Neural crest cell (in vitro differentiated cells): ENCODE measurements at places on chromosomes 5 and 9.

- no peak for DNase-seq
Measured at GRCh38 chr5:119400245-119400644, 44.4 kb downstream of the TNFAIP8 start.

DNA sequence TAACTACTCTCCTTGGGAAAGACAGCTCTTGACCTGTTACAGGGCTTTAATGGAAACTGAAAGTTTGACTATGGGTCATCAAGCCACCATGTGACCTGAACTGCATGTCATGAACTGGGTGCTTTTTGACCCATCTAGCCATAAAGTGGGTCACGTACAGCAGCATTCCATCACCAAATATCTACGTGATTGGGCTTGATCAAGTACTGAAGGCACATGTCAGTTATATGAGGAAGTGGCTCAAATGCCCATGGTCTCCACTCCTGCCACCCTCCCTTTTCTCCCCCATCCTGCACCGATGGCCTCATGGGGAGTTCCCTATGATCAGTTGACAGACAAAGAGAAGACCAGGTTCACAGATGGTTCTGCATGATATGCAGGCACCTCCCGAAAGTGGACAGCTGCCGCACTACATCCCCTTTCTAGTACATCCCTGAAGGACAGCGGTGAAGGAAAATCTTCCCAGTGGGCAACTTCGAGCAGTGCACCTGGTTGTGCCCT is 7.3 kb upstream of the FCN1 start:
- DNase-seq, result no peak

DNA sequence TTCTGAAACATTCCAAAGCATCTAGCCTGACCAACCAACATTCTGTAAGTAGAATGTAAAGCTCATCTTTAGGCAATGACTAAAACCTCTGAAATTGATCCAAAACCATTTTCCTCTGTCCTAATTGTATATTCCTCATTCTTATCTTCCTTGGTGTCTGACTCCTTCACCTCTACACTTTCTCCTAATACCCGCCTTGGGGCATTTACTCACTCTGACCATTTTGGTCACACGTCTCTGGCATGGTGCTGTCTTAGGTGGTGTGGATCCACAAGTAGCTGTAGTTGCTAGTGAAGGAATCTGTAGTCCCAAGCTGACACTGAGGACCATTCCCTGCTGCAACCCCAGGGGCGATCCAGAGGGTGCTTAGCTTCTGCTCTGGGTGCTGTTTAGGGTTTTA is 40.8 kb upstream of the LMNB1 start:
- no peak for DNase-seq

DNA sequence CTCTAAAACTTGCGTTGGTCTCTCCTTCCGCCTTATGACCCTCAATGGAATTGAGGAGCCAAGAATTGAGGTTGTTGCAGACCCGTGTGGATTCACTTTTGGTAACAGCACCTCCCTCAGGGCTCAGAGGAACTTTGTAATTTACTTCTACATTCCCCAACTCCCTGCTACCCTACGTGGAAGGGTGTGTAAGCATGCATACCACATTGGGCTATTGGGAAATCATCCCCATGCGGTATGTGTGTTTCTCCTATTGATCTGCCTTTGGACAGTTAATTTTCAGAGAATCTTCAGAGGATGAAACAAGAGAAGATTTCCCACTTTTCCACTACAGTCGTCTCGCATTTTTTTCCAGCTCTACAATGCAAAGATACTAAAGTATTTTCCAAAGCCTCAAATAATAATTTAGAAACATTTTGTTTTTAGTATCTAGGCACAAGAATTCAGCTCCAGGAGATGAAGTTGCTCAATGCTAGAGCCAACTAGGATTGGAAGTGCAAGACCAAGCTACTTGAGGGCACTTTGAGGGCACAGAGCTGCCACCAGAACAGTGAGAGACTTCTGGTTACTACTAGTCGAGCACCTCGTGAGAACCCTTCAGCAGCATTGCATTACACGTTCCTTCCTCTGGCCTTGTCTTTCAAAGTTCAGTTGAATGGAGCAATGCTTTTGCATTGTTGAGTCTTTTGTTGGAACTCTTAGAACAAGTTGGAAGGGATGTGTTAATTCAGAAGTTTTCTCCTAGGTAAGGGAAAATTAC is 3.4 kb downstream of the C1QTNF3 start:
- no peak for DNase-seq

GRCh38 chr9:21684231-21684630 is 118.2 kb upstream of the MTAP start:
- no peak for DNase-seq

DNA sequence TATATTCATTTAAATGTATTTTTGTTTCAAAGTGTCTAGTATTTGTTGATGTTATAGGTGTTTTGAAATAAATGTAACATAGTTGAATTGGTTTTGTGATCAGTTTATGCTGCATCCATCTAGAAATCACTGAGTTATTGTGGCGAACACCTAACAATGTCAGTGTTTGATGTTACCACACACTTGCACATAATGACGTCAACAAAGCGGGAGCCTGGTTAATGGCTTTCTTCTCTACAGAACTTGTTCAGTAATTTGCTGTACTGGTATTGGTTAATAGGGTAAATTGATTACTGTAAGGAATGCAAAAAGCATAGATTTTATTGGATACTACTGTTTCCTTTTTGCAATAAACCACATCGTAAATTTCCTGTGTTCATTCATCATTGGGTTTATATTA is 133.0 kb downstream of the ATG10 start:
- no peak for DNase-seq

GRCh38 chr5:133868946-133869518 is 99.4 kb downstream of the C5orf15 start:
- peak; percentile 75 for DNase-seq

DNA sequence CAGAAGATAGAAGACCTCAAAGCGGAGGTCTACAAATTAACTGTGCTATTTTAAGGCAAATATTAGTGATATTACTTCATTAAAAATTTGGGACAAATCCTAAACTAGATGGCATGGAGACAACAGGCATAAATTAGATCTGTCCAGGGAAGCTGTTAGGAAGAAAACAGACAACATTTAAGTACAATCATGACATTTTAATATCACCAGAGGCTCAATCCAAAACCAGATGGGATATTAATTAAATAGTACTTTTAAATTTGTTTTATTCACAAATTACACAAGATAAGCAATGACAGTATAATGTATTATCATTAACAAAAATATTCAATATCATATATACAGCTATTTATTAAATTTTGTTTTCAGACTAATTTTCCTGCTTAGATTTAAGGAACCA is 161.1 kb downstream of the AP3B1 start:
- DNase-seq, result no peak

DNA sequence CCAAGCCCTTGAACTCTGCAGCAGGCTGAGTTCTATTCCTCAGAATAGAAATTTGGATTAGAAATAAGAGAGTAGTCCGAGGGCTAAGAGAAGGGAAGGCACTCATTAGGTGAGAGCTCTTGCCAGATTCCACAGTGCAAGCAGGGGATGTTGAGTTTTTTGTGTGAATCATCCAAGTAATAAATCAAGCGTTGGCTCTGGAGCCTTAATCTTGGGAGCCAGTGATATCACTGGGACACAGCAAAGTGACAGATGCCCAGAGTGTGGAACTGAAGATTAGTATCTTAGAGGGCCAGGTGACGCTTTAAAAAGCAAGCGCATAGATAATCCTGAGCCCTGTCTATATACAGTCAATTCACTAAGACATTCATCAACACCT is 60.3 kb downstream of the FOXD1 start:
- DNase-seq, result no peak

DNA sequence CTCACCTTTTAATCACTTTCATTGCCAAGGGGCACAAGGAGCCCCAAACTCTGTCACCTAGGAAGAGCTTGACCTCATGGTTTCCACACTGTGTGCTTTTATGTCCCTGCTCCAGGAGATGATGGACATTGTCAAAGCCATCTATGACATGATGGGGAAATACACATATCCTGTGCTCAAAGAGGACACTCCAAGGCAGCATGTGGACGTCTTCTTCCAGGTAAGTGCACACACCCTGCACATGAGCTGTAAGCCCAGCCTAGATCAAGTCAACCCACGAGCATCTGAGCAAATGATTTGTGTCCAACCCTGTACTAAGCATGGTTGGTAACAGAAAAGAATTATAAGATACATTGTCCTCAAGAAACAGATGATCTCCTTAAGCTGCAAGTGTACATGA is 50.8 kb upstream of the GABRP start:
- no peak for DNase-seq

- peak; percentile 48 for DNase-seq
Measured at GRCh38 chr9:125747053-125747764, at the start of gene PBX3. Gene PBX3, plus strand, starts transcription at chr9:125747373.

DNA sequence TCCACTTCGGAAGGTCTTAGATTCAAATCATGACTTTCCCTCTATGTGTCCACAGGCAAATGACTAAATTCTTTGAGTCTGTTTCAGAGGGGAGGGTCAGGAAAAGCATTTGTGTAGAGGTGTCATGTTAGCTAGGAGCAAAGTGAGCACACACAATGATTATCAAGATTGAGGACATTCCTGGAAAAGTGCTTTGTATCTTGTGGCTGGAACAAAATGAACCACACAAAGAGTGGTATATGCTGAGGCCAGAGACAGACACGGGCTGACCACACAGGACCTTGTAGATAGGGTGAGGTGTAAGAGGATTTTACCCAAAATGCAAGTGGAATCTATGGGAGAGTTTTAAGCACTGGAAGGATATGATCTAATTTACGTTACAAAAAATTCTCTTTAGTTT is 245.3 kb upstream of the NMUR2 start:
- DNase-seq, result no peak

- DNase-seq, result peak; percentile 37
Measured at GRCh38 chr5:76403766-76404222, 709 bp downstream of the IQGAP2 start.

- DNase-seq, result no peak
Measured at GRCh38 chr5:9302218-9302617, 243.7 kb downstream of the SEMA5A start.

DNA sequence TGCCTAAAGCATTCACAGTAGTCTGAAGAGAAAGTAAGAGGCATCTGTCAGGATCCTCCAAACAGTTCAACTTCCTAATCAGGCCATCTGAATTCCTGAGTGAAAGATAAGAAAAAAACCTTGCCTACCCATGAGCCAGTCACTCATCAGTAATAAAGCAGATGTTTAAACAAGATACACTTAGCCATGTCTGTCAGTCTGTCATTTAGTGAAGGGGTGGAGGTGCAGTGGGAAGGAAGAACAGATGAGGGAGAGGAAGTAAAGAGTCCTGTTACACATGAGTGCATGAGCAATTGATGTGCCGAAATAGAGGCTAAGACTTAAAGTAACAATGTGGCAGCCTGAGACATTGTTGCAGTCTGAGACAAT is 29.9 kb upstream of the DMRTA1 start:
- DNase-seq, result no peak

DNA sequence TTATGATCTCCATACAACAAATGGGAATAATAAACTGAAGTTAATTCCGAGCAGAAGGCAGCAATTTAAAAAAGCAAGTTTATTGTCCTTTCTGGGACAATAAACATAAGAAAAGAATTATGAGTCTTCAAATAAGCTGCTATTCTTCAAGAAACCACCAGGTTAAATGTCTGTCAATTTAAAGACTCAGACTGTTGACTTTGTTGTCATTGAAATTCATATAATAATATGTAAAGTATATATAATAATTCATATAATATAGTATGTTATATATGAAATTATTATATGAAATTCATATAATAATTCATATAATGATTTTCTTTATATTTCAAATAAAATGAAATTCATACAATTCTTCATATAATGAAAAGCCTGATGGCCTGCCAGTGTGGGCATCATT is 497.5 kb upstream of the RGMB start:
- no peak for DNase-seq

DNA sequence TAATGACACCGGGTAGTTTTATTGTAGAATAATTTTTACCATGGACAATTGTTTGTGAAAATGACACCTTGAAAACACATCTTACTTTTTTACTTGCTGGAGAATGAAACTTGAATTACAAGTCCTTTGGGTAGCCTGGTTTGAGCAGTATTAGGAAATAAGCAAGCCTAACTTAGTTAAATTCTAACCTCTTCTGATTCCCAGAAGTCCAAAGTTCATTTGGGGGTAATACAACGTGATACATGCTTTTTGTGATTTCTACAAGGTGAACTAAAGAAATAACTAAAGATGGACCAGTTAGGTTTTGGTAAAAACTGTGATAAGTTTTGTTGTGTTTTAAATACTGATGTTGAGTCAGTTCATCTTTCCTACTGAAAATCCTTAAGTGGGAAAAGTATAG is 135.4 kb upstream of the DMRT1 start:
- DNase-seq, result no peak

DNA sequence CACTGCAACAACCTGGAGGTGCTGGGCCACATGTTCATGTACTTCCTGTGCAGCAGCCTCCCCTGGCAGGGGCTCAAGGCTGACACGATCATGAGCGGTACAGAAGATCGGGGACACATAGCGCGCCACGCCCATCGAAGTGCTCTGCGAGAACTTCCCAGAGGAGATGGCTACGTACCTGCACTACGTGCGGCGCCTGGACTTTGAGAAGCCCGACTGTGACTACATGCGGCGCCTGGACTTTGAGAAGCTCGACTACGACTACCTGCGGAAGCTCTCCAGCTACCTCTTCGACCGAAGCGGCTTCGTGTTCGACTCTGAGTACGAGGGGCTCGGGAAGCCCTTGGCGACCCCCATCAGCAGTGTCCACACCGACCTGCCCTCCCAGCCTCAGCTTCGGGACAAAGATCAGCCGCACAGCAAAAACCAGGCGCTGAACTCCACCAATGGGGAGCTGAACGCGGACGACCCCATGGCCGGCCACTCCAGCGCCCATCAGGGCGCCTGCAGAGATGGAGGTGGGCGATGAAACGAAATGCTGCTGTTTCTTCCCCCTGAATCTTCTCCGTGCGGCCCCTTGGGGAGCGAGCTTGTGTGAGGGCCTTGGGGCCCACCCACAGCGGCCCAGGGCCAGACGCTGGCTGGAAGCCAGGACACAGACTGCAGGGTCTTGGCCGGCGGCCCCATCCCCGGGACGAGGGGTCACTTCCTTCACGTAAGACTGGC is 56.5 kb downstream of the JAK2 start:
- DNase-seq, result no peak

- DNase-seq, result no peak
Measured at GRCh38 chr5:140312791-140313189, 9.9 kb upstream of the PFDN1 start.

- no peak for DNase-seq
Measured at GRCh38 chr9:98658951-98659351, 49.8 kb downstream of the GABBR2 start.

- DNase-seq, result no peak
Measured at GRCh38 chr9:14705079-14705478, 11.8 kb upstream of the ZDHHC21 start.

- DNase-seq, result no peak
Measured at GRCh38 chr5:32805971-32806638, 95.0 kb downstream of the NPR3 start.

GRCh38 chr9:133184971-133185370 is 21.3 kb upstream of the GBGT1 start:
- DNase-seq, result peak; percentile 26

DNA sequence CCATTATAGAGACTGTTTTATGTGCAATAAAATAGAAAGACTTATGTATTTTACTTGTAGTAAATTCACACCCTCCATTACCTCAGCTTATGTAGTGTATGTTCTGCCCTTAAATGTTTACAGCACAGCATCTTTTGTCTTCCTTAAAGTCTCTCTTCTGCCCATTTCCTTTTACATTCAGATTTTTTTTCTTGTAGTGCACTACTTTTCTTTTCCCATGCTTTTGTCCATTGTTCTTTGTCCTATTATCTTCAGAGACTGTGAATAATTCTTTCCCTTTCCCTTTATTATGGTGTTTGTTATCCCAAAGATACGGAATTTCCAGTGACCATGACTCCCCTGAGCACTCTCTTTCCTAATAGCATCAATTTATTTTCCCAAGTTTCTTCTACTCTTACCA is 66.1 kb upstream of the TYRP1 start:
- DNase-seq, result no peak

GRCh38 chr5:127233590-127233989 is 57.0 kb upstream of the MEGF10 start:
- DNase-seq, result no peak
